ENCODE measurements at places on chromosomes 4 and X.

- DNase-seq, result no peak
Measured at GRCh38 chrX:107701493-107702121, 73.3 kb downstream of the PRPS1 start.

DNA sequence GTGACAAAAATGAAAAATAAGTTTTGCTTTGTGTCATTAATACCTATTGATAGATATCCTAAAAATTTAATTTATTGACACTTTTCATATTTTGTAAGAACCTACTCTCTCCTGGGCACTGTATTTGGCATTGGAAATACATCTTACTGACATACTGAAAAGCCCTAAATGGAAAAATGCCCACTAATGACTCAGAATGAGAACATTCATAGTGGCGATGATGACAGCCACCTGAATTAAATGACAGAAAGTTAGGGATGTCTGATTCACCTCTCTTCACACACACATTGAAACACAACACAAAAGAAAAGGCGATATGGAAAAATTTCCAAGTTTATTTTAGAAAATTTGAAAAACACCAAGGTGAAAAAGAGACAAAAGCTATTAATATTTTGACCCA is 992.3 kb downstream of the STPG2 start:
- DNase-seq, result no peak

GRCh38 chrX:146346102-146346501 is 463.5 kb upstream of the CXorf51B start:
- DNase-seq, result no peak

DNA sequence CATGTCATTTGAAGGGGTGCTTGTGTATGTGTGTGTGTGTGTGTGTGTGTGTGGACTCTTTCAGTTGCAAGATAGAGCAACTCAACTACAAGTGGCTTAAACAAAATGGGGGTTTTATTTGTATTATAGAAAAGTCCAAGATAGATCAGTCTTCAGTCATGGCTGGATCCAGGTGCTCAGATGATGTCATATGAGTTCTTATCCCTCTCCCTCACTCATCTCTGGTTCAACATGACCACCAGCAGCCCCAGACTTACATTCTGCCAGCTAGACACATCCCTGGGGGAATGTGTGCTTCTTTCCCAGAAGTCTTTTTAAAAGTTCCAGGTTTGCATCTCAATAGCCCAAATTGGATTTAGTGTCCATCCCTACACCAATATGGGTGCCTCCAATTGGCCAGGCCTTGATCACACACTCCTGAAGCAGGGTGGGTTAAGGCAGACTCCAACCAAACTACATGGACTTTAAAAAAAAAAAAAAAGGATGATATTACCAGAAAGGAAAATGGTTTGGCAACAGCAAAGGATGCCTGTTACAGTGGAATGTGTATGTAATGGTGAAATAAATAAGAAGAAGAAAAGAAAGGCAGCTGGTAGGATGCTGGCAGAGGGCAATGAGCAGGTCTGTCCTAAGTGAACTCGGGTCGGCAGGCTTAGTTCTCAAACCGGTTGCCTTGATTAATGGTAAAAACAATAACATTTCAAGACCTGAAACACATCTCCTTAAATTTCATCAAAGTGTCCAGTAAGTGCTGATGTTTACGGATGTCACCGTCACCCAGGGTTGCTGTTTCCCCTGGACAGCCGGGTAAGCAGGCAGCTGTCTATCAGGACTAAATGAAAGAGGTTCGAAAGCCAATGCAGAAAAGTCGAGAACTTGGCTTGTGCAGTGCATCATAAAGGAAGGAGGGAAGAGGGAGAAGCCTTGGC is 107.7 kb downstream of the SMIM20 start:
- no peak for DNase-seq

DNA sequence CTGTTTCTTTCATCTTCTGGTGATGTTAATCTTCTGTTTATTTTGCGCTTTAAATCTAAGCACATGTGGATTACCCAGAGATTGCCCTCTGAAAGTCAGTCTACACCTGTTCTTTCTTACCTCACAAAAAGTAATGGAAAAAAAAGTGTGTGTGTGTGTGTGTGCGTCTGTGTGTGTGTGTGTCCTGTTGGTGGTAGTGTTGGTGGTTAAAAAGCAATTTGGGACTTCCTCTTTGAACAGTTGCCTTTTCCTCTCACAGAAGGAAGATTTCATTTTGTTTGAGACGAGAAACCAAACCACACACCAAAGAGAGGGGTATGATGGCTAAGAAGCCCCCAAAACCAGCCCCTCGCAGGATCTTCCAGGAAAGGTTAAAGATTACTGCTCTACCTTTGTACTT is at the start of gene STAP1:
TSS of gene STAP1 (plus strand) at position 235 of the 400 bp plus-strand sequence. CDS start at position 318, 83 bp downstream.
- no peak for DNase-seq

DNA sequence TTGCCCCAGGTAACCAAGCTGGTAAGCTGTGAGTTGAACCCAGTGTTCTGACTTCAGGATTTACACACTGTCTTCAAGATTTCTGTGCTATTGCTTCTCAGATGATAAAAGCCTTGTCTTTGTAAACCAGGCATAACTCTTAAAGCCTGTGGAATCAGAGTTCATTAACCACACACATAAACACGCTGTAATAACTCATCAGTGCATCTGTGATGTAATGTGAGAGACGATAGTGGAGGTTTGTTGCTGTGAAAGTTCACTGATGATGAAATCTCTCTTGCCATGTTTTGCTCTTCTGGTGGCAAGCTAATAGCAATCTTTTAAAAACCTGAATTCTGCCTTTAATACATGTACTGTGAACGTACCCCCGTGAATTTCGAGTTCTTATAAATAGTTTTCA is 41.5 kb downstream of the CLCN4 start:
- DNase-seq, result no peak

DNA sequence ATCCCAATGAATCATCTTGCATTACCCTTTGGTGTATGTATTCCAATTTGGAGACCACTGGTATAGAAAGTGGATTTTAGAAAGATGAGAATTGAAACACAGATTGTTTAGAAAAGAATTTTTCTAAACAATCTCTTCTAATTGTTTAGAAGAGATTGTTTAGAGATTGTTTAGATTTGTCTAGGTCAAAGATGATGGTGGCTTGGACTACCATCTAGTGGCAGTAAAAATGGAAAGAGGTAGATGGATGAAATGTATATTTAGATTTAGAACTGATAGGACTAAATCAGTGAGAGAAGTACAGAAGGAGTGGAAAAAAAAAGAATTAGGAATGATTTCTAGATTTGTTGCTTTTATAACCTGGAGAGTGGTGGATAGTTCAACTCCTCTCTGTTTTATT is 70.6 kb downstream of the ARSJ start:
- no peak for DNase-seq

DNA sequence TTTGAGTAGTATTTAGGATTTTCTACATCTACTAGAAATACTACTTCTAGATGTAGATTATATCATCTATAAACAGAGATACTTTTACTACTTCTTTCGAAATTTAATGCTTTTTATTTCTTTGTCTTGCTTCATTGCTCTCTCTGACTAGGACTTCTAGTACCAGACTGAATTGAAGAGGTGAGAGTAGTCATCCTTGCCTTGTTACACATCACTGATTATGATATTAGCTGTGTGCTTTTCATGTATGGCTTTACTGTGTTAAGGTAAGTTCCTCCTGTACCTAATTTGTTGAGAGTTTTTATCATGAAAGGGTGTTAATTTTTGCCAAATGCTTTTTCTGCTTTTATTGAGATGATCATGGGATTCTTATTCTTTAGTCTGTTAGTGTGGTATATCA is 19.6 kb upstream of the IL2 start:
- no peak for DNase-seq

GRCh38 chrX:18549643-18550042 is 122.3 kb downstream of the RS1 start:
- no peak for DNase-seq

DNA sequence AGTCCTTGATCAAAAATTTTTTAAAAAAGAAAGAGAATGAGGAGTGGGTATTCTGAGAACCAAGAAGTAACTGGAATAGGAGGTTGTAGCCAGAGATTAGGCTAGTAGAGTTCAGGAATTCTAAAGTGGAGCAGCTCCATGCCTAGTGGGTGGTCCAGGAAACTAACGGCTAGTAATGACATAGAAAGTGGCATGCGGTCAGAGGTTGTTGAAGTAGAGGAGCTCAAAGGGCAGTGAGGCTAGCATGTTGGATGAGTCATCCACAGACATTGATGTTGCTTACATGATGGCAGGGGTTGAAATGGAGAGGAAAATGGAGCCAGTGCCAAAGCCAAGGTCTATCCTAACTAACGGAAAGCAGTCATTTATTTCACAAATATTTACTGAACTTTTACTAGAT is 42.1 kb downstream of the TEX13B start:
- no peak for DNase-seq

DNA sequence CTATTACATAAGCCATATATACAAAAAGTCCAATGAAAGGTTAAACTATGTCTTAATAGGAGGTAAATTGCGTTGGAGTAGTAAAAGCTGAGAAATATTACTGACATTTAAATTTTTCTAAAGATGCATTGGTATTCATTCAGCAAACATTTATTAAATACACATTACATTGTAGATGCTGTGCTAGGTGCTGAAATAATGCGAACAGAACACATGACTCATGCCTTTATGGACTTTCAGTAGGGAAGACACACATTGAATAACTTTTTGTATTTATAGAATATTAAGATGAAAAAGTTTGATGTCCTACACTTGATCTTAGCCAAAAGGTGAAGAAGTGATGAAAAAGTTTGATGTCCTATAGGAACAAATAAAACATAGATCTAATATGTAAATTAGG is 871.1 kb upstream of the SLIT2 start:
- DNase-seq, result no peak

DNA sequence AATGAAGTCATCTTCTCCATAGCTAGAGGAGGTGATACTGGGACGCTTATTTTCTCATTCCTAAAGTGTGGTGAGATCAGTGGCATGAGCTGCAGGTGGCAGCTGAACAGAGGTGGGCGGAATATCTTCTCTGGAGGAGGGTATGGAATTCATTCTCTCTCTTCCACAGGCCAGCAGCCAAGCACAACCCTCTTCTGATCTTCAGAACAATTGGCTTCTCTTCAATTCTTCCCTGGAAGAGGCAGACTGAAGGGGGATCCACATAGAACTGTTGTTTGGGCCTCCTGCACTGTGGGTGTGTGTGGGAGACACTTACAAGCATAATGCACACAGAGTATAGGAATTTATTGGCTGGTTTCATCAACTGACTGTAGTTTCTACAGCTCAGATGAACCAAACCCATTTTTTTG is 180.4 kb upstream of the RASGEF1B start:
- no peak for DNase-seq

DNA sequence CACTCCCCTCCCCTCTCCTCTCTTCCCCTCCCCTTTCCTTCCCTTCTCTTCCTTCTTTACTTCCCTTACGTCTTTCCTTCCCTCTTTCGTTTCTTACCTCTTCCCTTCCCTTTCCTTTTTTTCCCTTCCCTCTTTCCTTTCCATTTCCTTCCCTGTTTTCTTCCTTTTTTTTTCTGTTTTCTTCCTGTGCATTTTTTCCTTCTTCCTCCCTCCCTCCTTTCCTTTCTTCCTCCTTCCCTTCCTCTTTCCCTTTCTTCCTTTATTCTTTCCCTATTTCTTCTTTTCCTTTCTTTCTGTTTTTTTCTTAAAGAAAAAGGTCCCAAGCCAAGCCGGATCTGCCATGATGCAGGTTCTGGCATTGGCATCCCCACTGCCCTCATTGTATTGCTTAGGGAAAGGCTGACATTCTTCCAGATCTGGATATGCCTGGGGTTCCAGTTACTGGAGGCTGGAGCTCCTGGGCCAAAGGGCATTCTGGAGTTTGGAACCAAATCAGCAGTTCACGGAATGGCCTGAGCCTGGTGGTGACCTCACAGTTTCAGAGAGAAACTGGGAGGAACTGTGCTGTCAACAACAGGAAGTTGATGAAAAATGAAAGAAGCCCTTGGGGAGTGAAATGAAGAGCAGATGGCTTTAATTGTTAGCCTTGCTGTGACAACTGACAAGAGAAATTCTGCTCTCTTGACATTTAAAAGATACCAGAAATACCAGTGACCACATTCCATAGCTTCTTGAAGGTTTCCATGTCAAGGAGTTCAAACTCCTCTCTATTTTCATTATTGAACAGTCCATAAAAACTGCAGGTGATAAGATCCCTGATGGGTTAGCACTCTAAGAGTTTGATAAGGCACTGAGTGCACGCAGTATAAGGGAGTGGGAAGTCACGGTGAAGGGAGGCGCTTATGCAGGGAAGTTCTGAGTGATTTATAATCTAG is 622.1 kb downstream of the SPRY1 start:
- DNase-seq, result no peak

DNA sequence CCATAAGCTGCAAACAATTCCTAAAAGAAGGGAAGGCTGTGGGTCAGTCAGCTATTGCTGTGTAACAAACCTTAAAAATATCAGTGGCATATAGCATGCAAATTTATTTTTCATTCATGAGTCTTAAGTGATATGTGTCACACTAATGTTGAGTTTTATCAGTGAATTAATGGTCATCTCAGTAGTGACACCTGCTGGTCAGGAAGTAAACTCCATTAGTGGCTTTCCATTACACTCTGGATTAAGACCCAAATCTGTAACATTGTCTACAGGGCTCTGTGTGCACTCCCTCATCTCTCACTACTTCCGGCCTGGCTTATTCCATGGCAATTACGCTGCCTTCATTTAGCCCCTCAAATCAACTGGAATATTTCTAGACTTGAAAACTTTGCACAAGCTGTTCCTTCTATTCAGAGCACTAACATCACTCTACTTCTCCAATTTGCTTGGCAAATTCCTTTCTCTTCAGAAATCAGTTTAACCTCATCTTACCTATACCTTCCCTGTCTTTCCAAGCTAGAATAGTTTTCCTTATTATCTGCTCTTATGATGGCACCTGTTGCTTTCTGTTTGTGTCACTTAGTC is 217.3 kb upstream of the TAPT1 start:
- no peak for DNase-seq

- DNase-seq, result no peak
Measured at GRCh38 chr4:67452100-67452845, 93.0 kb downstream of the CENPC start.

DNA sequence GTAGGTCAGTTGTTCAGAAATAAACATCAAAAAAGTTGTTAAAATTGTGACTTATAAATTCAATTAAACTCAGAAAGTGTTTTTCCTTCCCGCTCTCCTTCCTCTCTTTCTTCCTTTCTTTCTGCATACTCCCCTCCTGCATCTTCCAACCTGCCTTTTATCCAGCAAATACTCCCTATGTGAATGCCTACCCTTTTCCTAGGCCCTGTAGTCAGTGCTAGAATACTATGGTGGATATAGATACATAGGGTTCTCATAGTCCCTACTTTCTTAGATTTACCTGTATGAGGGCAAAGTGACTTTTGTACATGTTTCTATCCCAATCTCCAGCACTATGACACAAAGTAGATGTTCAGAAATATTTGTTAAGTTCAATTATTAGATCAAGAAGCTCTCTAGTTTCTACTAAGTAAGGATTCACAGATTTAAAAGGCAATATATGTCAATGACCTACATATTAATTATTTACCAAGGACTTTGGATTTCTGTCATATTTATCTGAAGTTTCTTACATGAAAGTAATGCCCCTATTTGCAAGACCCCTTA is 732 bp downstream of the SULT1E1 start:
- DNase-seq, result no peak

All from stimulated activated CD4-positive, alpha-beta T cell treated with anti-CD3 and anti-CD28 coated beads, Interleukin-4, amount 100 ng/mL, for 48 hours (primary cell).